ENCODE measurements at places on chromosomes 3 and 15.
A peak's percentile ranks its signal among the peaks of the same experiment; 100 is the strongest.

DNA sequence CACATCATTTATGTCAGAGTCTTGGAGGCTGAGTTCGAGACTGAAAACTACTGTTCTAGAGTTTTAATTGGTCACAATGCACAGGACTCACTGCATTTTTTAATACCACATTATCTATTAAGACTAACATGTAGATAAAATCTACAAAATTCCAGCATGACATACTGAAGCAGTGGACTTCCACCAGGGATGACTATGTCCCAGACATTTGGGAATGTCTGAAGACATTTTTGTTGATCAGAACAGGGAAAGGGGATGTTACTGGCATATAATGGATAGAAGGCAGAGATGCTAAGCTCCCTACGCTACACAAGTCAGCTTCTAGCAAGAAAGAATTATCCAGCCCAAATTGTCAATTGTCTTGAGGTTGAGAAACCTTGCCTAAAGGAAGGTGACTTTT, 419.0 kb upstream of the TGFBR2 start:
- no peak for DNase-seq

DNA sequence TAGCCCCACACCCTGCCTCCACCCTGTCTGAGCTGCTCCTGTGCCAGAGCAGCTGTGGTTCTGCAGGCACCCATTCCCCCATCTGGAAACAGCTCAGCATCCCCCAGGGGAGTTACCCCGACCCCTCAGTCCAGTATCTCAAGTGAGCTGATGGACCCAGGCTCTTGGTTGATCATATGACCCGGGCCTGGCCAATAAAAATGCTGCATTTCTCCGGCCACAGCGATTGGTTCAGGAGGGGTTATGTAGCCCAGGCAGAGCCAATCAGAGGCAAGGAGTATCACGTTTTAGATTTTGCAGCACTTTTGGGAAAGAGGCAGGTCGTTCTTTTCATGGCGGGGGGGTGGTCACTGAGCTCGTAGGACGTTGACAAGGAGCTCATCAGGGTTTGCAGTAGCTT, 120.8 kb downstream of the TPRA1 start:
- DNase-seq = no peak

- DNase-seq = no peak
Observed at GRCh38 chr3:196642434-196642833, 2.9 kb downstream of the NRROS start.

- no peak for DNase-seq
Observed at GRCh38 chr3:134859341-134859740, 64.3 kb downstream of the EPHB1 start.

- no peak for DNase-seq
Observed at GRCh38 chr3:133763797-133764683, 17.8 kb downstream of the TF start.

GRCh38 chr3:170211668-170212067, 10.6 kb upstream of the PRKCI start:
- DNase-seq = no peak

DNA sequence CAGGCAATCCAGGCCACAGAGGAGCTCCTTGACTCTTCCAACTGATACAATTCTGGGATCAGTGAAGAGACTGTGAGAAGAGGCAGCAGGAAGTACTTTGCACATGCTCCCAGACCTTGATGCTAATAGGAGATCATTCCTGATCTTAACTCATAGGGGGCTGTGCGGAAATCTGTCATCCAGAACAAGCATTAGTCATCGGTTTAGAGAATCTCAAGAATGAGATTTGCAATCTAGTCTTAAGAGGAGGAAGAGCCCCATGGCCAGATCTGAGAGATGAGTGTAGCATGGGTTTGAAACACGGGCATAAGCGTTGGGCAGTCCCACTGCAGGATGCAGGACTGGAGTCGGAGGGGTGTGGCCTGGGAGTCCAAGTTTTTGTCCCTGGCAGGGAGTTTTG, 1081.1 kb downstream of the NAALADL2 start:
- peak; percentile 1 for DNase-seq

DNA sequence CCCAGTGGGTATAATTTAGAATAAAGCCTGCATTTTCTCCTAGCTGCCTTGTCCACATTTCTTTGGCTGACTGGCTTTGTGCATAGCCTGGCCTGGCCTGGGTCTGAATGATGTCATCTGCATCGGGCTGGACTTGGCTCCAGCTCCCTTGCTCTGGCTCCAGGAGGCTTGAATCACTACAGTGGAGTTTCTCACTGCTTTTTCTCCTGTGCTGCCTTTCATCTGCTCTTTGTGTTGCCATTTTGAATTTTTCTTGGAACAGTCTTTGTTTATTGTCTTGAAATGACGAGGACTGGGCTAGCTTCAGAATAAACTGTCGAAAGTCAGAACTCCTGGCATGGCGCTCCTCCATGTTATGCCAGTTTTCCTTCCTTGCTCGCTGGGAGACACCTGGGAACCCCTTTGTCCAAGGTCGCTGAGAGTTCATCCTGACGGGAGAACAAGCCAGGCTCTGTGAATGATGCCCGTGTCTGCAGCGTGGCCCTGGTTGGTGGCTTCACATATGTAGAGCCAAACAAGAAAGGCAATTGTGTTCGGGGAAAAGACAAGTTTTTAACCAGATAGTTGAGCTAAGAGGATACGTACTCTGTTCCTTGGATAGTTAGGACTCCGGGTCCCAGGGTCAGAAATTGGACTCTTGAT, 258.9 kb downstream of the PDZRN3 start:
- no peak for DNase-seq

GRCh38 chr15:27491666-27492621, 521.0 kb downstream of the GABRG3 start:
- DNase-seq = no peak

- DNase-seq = no peak
Observed at GRCh38 chr3:32989171-32989570, 37.7 kb downstream of the CCR4 start.

- DNase-seq = peak; percentile 61
Observed at GRCh38 chr15:41465822-41466421, 27.8 kb upstream of the ITPKA start.

DNA sequence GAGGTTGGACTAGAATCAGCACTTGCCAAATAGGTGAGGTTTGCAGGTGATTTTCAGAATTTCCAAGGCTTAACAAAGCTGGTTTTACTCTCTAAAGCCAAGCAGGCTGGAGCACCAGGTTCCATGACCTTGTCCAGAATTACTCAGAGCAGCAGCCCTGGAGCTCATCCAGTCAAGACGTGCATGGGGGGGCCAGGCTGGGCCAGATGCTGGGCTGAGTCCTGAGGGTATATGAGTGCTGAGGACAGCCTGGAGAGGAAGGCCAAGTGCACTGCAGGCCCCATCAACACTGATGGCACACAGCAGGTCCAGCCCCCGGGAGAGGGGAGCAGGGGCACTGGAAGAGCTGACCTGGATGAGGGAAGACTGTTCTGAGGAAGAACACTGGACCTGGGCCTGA, 3.0 kb upstream of the TXNRD3 start:
- DNase-seq = no peak

GRCh38 chr3:104397713-104398112, 969.0 kb upstream of the ALCAM start:
- no peak for DNase-seq

DNA sequence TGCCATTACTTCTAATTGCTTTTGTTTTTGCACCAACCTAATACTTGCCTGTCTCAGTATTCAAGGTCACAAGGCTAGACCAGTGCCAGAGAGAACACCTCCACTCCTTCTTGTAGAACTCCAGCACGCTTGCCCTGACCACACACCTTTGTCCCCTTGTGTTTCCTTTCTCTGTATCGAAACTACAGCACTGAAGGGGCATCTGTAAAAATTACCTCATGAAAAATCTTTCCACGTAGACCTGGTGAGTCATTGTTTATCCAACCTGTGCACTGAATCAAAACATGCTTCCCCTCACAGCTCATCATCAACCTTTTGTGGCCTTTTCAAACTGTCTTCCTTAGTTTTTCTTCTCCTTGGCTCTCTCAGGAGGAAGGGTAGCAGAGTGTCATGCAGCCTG, 259.5 kb downstream of the THRB start:
- DNase-seq = peak; percentile 89

DNA sequence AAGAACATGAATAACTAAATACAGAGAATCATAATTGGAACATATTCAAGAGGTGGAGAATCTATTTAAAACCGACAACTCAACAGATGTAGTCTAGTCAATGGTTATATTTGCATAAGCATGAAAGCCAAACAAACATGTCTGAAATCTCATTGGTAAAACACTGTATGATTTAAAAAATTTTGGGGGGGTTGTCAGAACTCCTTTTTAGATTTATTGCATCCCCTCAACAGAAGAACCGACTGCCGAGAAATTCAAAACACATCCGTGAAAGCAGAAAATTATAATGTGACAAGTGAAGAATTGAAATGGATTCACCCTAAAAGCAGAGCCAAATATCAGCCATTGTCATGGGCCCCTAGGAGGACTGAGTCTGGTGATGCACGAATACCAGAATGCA, 633.4 kb upstream of the KCNMB2 start:
- no peak for DNase-seq

GRCh38 chr15:72231833-72232478, 966 bp upstream of the PKM start:
- DNase-seq = peak; percentile 85

GRCh38 chr3:109973733-109974132, 636.4 kb upstream of the DPPA4 start:
- peak; percentile 9 for DNase-seq

- no peak for DNase-seq
Observed at GRCh38 chr3:141021261-141021660, 29.9 kb upstream of the SPSB4 start.

GRCh38 chr3:126832933-126833332, 128.9 kb downstream of the CHCHD6 start:
- no peak for DNase-seq

DNA sequence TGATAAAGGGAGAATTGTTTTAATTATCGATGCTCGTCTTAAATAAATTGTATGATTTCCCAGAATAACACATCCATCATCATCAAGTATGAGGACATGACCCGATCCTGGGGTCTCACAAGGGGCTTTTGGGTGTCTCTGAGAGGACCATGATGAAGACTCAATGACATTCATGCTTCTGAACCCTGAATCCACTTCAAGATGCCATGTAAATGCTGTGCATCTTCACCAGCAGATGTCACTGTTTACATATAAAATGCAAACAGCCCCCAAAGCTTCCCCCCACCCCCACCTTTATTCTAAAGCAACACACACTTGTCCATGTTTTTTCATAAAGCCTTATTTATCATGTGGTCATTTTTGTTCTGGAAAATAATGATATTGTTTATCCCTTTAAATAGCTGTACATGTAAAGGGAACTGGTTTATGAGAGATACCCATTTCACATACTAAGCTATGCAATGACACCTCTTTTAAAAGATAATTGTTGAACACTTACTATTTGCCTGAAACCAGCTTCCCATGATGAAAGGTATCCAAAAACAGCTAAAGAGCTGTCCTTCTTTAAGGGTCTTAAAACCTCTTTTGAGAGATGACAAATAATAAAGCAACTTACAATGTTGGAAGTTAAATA, 69.7 kb upstream of the UBE3A start:
- DNase-seq = peak; percentile 38

- no peak for DNase-seq
Observed at GRCh38 chr3:79869461-79870312, 101.9 kb upstream of the ROBO1 start.

GRCh38 chr3:117526470-117527079, 817.0 kb downstream of the TUSC7 start:
- DNase-seq = peak; percentile 23

GRCh38 chr15:51093488-51093838, 1.2 kb downstream of the TNFAIP8L3 start:
- DNase-seq = no peak

- no peak for DNase-seq
Observed at GRCh38 chr3:140845882-140846281, 95.8 kb upstream of the SLC25A36 start.

GRCh38 chr15:56886363-56886931, 32.0 kb upstream of the TCF12 start:
- no peak for DNase-seq

- no peak for DNase-seq
Observed at GRCh38 chr3:170058127-170058526, 20.3 kb downstream of the GPR160 start.

GRCh38 chr3:42094128-42094527, 3.0 kb downstream of the TRAK1 start:
- no peak for DNase-seq

DNA sequence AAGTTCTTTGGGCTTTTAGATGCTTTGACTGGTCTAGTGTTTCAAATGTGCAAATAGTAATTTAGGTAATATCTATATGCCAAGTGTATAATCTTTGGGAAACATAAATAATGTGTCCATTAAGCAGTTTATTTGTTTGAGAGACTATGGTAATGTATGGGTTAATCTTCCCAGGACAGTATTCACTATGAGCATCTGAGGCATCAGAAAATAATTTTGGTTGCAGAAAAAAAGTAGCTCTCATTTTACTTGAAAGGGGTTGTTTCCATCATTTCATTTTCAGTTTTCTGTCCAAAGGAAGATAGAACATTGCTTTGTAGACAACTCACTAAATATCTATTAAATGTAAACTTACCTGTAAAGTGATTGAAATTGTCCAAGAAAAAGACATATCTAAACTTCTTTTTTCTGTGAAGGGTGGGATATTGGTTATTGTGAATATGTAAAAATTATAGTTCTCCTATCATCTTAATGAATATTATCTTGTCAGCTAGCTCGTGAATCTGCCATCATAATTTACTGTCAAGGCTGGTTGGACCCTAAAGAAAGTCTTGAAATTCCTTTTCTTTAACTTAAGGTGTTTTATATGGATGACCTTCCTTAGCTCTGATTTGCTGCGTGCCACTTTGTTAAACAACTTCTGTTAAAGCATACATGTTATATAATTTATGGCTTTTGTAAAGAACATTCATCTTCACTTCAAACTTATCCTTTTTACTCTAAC, 108.8 kb downstream of the EPHA3 start:
- no peak for DNase-seq

GRCh38 chr3:149596134-149596770, 61.6 kb downstream of the WWTR1 start:
- DNase-seq = peak; percentile 43

DNA sequence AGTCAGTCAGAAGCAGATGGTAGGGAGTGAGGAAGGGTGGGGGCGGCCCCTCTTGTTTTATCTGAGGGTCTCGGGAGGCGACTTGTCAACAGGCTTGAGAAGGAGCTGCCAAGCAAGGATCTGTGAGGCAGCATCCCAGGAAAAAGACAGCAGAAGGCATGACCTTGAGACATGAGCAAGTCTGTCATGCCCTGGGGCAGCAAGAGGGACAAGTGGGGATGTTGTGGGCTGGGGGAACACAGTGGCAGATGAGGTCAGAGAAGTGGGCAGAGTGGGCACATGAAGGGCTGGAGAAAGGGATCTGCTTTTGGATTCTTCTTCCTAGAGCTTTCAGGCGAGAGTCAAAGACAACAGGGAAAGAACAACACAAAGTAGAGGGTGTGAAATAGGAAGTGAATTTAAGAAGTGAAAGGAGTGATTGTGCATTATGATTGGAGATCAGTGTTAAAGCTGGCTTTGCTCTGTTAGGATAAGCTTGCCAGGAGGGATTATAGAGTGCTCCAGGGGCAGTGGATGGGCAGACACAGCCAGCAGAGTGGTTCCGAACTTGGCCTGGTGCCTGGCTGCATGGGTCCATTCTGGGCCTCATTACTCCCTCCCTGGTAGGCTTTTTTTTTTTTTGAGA, 73.3 kb downstream of the USP13 start:
- no peak for DNase-seq

Measured in bronchial epithelial cell (primary cell).